NCI-H1417 (cell line): ENCODE measurements at places on chromosomes 1 and 21.

- no peak for DNase-seq
Measured at GRCh38 chr1:54278941-54279422, 79.0 kb downstream of the MRPL37 start.

DNA sequence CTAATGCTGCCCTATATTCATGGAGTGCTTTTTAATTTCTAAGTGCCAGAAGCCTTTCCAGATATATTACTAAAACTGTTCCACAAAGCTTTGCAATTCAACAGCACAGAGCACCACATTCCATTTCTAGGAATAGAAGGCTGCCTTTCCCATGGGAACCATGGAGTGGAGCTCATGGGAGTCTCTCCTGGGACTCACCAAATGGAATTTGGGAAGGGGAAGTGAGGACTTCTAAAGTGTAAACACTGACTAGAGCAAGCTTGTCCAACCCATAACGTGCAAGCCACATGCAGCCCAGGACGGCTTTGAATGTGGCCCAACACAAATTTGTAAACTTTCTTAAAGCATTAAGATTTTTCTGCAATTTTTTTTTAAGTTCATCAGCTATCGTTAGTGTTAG, 190.4 kb upstream of the TNR start:
- DNase-seq = no peak

GRCh38 chr1:84192681-84193080, 48.6 kb downstream of the PRKACB start:
- DNase-seq = no peak

GRCh38 chr1:5616366-5617178, 375.7 kb downstream of the NPHP4 start:
- no peak for DNase-seq

- no peak for DNase-seq
Measured at GRCh38 chr1:5936621-5937372, 55.4 kb downstream of the NPHP4 start.
